D721Med (cell line): ENCODE measurements at places on chromosomes 7 and 10.

DNA sequence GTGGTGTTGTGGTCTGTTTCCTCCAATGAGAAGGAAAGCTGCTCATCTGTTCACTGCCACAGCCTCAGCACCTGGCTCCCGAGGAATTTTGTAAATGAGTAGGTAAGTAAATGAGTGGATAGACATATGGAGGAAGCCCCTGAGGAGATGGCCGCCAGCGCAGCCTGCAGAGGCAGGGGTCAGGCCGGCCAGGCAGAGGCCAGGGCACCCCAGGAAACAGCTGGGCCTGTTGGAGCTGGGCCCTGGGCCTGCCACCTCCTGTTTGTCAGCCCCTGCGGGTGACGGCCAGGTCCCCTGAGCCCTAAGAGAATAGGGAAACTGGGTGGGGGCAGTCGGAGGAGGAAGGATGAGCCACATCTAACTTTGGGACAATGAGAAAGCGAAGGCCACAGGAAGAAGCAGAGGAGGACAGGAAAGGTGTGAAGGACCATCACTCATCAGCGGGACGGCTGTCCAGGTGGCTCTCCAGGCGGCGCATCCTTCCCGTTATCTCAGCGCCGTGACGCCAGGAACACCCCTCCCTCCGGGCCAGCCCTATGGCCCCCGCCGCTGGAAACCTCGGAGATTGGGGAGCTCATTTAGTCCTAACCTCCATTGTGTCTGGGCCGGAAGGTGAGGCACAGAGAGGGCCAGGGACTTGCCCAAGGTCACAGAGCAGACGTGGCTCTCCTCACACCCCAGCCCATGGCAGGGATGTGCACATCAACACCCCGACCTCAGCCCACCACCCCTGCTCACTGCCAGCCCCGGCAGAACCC, 142.3 kb upstream of the UNC5B start:
- no peak for DNase-seq

DNA sequence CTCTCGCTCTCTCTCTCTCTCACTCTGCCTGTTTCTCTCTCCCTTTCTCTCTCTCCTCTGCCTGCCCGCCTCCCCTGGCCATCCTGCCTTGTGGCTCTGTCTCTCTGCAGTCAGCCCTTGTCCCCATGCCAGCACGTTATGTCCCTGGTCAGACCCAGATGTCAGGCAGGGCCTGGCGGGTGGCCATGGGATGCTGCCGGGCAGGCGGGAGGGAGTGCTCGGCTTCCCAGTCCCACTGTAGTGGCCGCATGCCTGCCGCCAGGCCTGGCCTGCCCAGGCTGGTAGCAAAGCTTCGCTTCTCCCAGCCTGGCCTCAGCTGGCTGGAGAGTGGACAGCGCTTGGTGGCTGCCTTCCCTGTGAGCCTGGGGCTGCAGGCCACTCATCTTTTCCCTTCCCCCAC, 121.5 kb upstream of the ZNF716 start:
- no peak for DNase-seq

DNA sequence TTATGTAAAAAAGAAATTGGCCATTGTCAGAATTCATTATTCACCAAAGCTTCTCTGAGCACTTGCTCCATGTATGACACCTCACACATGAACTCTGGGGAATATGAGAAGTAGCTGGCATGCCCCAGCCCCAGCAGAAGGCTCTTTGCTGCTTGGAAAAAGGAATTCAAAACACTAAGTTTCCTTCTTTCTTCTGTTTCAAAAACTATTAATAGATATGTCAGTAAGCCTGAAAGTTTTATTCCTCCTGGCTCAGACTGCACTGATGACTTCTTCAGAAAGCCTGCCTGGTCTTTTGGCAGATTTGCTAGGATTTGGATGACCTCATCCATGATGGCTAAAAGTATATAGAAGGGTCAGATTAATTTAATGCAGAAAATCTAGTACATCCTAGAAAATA, 511.0 kb downstream of the GFRA1 start:
- DNase-seq, result no peak

DNA sequence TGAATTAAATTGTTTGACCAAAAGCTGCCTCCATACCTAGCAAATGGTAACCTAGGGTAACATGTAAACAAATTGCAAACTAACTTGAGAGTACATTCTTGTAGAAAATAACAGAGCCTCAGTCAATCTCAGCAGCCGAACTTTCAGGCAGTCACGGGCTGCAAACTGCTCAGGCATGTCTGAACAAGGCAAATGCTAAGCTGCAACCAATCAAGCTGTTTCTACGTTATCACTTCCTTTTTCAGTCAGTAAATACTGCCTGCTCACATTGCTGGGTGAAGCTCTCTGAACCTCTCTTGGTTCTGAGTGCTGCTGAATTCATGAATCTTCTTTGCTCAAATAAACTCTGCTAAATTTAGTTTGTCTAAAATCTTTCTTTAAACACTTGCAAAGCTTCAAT, 1212.4 kb downstream of the SORCS1 start:
- no peak for DNase-seq

DNA sequence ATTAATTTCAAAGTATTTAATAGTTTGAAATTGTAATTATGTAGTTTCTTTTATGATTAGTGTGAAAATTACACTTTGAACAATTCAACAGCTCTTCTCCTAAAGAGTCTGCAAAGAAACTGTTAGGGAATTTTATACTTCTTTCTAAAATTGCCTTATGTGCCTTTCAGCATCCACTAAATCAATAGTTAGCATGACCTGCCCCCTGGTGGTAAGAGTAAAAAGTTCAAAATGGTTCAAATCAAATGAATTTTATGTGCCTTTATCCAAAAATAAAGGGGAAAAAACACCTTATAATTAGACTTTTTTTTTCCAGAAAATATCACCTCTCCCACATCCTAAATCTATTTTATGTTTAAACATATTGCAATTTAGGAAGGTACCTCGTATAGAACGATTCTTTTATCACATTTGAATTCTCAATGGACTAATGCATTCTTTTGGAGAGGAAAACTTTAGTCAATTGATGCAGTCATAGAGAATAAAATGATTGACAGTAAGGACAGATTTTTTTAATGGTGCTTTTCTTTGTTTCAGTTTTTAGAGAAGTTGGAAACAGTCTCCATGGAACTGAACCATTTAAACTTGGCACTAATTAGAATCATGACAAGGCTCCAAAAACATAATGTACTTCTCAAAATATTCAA, 163.7 kb downstream of the SEMA3D start:
- no peak for DNase-seq

GRCh38 chr10:69220041-69220451, at the start of gene HKDC1:
Gene HKDC1, plus strand, starts transcription at chr10:69220332. Its CDS starts 104 bp downstream, at chr10:69220436.
- no peak for DNase-seq

DNA sequence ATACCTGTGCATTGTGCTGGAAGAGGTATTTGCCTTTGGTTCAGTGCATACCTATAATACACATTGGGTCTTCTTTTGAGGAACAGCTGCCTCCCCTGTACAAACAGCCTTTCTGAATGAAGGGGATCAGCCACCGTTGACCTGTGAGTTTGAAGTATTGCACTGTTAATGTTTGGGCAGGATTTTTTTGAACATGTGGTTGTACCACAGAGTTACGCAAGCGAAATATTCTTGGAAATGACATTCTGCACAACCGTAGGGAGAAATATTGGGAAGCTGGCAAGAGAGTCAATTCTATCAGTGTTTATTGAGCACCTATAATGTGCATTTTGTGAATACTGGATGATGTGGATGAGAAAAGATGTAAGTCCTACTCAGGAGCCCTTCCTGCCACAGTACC, 270.6 kb downstream of the AUTS2 start:
- no peak for DNase-seq

- DNase-seq, result no peak
Measured at GRCh38 chr7:2002561-2003450, 229.9 kb downstream of the MAD1L1 start.

GRCh38 chr7:127935847-127936376, 95.3 kb downstream of the LRRC4 start:
- no peak for DNase-seq

- no peak for DNase-seq
Measured at GRCh38 chr10:32241946-32242345, 105.0 kb downstream of the EPC1 start.
